COR-L47 (cell line): ENCODE measurements at places on chromosomes 6 and 20.

- no peak for DNase-seq
Observed at GRCh38 chr6:149459761-149460160, 25.1 kb downstream of the ZC3H12D start.

DNA sequence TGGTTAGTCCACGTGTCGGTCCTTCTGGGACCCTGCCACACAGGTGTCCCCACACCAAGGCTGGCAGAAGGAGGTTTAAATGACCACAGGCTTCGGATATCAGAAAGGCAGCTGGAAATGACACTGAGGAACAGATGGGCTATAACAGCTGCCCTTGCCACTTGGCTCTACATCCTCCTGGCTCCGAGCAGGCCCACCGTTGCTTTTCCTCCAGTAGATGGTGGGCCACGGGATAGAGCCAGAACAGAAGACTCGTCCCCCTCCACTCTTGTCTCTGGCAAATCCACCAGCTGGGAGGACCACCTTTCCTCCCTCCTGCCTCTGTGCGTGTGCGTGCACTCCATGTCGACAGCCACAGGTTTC, 17.6 kb downstream of the WRNIP1 start:
- DNase-seq, result no peak

DNA sequence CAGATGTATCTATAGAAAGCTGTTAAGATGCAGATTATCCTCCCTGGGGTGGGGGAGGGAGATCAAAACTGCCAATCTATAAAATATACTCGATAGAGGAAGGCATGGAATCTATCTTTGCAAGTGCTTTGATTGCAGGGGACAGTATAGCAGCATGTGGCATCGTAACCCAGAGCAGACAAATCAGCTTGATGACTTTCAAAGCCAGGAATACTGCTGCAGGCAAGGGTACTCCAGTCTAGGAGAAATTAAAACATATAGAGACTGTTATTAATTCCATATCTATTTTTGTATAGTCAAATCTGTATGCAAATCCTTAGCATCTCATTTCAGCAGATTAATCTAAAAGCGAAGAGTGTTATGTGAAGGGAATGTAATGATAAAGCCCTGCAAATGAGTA, 159.4 kb downstream of the MMS22L start:
- DNase-seq, result no peak

DNA sequence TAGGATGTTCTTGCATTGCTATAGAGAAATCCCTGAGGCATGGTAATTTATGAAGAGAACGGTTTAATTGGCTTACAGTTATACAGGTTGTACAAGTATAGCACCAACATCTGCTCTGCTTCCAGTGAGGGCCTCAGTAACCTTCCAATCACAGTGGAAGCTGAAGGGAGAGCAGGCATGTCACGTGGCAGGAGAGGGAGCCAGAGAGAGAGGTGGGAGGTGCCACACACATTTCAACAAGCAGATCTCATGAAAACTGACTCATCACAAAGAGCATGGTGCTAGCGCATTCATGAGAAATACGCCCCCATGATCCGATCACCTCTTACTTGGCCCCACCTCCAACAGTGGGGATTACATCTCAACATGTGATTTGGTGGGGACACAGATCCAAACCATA, 871.2 kb downstream of the TFAP2A start:
- no peak for DNase-seq

DNA sequence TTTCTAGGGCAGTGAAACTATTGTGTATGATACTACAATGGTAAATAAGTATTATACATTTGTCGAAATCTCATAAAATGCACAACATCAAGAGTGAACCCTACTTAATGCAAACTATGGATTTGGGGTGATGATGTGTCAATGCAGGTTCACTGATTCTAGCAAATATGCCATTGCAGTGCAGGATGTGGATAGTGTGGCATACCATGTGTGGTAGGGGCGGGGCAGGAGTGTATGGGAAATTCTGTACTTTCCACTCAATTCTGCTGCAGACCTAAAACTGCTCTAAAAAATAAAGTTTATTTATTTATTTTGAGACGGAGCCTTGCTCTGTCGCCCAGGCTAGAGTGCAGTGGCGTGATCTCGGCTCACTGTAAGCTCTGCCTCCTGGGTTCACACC, 44.3 kb downstream of the ABHD12 start:
- DNase-seq, result no peak

- DNase-seq, result peak; percentile 18
Observed at GRCh38 chr6:109187399-109188114, 92.2 kb downstream of the CEP57L1 start.

- no peak for DNase-seq
Observed at GRCh38 chr6:77468939-77469338, 5.6 kb upstream of the HTR1B start.

- DNase-seq, result no peak
Observed at GRCh38 chr6:27139756-27140579, 107.5 kb upstream of the PRSS16 start.

DNA sequence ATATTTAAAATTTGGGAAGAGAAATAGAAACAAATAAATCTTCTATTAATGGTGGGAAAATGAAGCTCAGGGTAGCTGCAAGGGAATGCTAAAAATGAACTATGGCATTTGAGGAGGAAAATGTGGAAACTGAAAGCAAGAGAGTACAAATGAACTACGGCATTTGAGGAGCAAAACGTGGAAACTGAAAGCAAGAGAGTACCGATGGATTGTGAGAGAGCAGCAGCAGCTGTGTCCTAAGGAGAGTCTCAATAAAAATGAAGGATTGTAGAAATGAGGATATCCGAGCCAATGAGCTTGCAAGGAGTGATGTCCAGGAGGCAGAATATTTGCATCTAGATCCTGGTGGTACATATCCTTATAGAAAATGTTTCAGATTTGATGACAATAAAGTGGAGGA, 547.1 kb upstream of the ZNF337 start:
- DNase-seq, result no peak

DNA sequence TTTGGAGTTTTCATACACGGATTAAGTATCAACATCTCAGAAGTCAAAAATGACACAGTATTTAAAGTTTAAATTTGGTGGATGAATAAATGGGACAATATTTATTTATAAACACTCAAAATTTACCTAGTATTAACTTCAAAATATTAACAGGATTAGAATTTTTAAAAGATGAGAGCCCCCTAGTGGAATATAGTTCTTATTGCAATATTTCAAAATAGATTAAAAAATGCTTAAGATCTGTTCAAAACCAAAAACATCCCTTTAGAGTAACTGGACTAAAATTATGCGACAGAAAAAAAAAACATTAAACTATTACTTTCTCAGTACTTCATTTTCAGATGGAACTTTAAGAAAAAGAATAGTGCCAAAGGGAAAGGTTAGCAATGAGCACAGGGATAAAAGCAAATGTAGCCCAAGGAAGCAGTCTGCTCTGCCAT, 56.6 kb downstream of the SNX14 start:
- no peak for DNase-seq

DNA sequence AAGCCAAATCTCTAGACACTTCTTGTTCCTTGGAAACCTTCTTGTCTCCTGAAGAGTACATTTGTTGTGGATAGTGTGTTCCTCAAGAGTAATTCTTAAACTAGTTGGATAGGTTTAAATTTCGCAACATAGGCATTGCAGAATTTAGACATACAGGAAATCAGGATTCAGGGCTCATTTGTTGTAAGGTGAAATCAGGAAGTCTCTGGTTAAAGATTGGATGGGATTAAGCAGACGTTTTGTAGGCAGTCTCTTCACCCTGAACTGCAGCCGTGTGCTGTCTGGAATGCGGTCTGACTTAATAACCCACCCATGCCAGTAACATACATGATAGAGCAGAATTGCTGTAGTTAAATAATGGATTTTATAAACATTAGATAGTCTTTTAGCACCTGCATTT, 21.7 kb downstream of the HIVEP1 start:
- no peak for DNase-seq
